AG08396 (cell line): ENCODE measurements at places on chromosomes 7 and 10.

GRCh38 chr7:13800694-13801448 is 188.6 kb downstream of the ETV1 start:
- peak; percentile 58 for DNase-seq

- DNase-seq: no peak
Observed at GRCh38 chr10:92627845-92628480, 35.0 kb downstream of the KIF11 start.

- no peak for DNase-seq
Observed at GRCh38 chr10:102324061-102324460, 71.4 kb upstream of the NFKB2 start.

DNA sequence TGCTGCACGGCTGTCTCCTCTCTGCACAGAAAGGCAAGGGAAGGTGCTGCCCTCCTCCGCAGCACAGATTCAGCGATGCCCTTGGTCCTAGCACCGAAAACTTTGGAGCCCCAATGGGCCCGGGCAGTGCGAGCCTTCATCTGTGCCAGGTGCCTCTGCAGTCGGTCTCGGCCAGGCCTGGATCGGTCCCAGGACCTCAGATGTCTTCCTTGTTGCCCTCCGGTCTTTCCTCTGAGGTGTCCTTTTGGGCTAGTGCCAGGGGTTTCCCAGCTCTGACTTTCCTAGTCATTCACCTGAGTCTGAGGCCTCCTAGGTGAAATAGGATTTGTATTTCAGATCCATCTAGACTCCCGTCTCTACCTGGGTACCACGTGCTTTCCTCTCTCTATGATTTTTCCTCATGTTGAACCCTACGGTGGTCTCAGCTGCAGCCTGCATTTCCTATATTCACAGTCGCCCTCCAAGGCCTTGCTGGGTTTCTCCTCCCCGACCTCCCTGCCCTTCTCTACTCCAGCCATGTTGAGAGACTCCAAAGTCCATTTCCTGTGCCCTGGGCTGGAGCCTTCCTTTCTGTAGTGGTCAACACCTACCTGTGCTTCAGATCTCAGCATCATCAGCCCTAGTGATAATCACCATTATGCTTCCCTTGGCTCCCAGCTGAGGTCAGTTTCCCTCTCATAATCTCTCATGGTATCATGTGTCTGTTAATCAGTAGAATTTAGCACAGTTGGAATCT is 92.0 kb upstream of the PRSS58 start:
- no peak for DNase-seq

- DNase-seq: no peak
Observed at GRCh38 chr7:119196183-119196582, 971.7 kb downstream of the ANKRD7 start.

DNA sequence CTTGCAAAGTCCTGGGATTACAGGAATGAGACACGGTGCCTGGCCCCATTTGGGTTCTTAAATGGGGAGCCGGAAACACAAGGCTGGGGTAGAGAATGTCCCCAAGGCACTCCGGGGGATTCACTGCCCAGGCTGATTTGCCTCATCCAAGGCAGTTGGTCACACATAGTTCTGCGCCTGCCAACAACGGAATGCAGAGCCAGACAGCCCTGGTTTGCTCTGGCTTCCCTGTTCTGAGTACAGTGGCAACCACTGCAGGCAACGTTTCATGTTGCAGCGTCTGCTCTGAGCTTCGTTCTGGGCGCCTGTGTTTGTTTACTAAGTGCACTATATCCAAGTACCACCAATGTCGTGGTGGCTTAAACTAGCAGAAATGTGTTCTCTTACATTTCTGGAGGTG is 61.7 kb upstream of the C1QL3 start:
- no peak for DNase-seq

GRCh38 chr7:94394437-94395140 is at the start of gene COL1A2:
Gene COL1A2, plus strand, starts transcription at chr7:94394895. Its CDS starts 137 bp downstream, at chr7:94395032.
- DNase-seq: peak; percentile 91

GRCh38 chr10:102644646-102645387 is 538 bp downstream of the TRIM8 start:
- DNase-seq: no peak

DNA sequence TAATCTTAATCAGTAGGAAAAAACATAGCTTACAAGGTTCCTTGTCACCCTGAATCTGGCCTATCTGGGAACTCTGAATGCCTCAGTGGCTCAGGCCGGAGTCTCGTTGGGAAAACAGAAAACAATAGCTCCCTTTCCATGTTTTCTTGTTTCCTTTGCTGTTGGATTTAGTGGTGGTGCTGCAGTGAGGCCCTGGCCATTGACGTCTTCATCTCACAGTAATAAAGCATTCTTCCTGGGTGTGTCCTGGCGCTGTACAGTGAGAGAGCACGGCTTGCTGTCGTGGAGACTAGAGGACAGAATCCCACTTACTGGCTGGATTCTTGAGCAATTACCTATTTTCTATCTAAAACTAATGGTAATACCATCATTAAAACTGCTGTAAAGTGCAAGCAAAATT is 1.3 kb upstream of the SPOCK2 start:
- no peak for DNase-seq

GRCh38 chr10:103278862-103279298 is 1.9 kb downstream of the INA start:
- DNase-seq: peak; percentile 48

DNA sequence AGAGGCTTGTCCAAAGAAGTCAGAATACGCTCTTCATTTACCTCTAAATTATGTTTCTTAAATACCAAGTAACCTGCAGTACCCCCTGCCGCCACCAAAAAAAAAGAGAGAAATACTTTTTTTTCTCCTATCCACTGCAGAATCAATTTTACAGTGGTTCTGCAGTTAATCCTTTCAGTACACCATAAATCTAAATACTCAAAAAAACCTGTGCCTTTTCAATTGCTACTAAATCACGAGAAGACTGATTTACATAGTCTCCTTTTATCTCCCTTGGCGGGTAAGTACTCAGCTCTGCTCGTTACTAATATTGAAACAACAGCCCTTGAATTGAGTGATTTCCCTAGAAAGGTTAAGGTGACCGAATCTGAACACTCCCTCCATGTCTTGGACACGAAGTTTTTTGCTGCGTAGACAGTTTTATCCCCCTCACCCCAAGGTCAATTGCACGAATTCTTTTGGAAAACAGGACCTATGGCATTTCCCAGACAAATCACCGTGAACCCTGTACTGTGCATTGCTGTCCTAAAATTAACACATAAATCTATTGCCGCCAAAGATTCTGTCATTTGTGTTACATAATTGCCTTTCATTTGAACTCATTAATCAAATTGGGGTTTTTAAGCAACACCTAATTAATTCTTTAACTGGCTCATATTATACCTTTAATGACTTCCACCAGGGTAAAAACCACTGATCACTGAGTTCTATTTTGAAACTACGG is 512 bp upstream of the VIM start:
- no peak for DNase-seq

- no peak for DNase-seq
Observed at GRCh38 chr7:54546986-54547314, 4.8 kb downstream of the VSTM2A start.

DNA sequence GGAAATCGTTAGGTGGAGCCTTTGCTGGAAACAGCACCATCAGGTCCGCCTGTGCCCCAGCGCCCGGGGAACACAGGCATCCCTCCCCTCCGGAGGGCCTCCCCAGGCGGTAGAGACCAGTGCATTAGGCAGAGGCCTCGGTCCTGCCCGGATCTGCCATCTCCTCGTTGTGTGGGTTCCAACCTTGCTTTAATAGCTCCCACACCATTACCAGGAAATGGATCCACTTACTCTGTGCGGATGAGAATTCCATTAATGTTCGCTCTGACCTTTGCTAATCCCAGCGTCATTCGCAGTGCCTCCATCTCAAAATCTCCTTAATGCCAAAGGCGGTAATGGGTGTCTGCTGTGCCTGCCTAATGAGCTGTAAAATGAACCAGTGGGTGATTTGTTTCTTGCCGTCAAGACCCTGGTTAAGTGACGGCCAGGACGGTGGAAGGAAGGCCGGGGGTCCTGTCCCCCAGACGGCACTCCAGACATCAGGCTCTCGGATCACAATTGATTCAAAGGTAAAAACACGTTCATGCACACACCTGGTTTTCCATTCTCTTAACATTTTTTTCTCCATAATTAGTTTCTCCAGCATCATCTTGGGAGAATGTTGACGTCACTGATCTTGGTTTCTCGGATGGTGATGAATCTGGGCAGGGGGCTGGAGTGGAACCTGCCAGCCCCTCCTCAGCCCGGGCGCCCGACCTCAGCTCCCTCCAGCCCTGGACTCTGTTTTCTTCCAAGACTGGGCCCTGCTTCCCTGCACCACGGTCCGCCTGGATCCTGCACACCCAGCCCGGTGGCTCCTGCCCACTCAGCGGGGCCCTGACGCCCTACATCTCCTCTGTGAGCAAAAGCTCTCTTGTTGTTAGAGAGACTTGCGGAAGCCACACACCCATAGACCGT is 22.8 kb upstream of the FAM20C start:
- no peak for DNase-seq

- DNase-seq: peak; percentile 39
Observed at GRCh38 chr10:45418849-45419675, 45.0 kb downstream of the ALOX5 start.

- no peak for DNase-seq
Observed at GRCh38 chr10:98582363-98582762, 135.6 kb upstream of the HPS1 start.

- DNase-seq: peak; percentile 38
Observed at GRCh38 chr7:31883761-31884164, 186.4 kb downstream of the PDE1C start.

DNA sequence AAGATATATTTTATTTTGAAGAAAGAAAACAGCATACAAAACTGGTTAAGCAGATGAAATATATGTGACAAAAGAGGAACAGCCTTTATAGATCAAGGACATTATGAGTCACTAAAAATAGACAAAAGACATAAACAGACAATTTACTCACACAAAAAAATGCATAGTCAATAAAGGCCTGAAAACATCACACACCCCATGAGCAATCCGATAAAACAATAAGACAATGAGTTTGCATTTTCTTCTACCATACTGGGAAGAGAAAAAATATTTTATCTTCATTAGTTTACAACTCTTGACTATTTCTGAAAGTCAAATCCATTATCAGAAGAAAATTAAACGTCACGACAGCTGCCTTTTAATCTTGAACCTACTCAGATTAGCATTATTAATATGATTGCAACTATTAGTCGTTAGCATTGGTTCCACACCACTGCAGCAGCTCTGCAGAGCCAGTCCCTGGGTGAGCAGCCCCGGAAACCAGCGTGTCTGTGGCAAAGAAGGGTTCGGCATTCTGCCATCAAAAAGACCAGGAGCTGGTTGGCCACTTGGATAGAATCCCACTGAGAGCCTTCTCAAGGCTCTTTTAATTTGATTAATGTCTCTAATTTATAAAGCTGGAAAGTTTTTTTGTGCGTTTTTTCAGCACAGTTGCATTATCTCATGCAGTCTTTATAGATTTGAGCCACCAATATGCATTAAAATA is 305.4 kb upstream of the SHH start:
- DNase-seq: no peak

DNA sequence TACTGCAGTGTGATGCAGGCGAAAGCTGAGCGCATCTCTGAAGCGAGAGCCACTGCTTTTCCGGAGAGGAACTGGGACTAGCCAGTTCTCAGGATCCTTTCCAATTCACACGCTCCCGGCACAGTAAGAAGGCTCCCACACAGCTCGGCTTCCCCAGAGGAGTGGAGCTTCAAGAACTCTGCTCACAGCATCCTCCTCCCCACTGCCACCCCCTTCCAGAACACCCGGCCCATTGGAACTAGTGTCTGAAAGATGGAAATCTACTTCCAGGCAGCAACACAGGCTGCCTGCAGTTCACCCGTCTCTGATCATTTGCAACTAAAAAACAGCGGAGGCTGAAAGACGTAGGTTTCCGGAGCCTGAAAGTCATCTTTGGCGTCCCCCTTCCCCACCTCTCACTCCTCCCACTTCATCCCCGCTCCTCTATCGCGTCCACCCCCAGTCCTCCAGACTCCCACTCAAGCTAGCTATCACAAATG is at the start of gene DGKB:
Gene DGKB, minus strand, starts transcription at position 163 of the 479 bp plus-strand sequence.
- DNase-seq: no peak

GRCh38 chr7:141483044-141483443 is 68.2 kb upstream of the AGK start:
- no peak for DNase-seq
